ENCODE measurements at places on chromosomes 6 and 20. TPM values are rescaled to one million over a fixed set of nuclear protein-coding genes. Genes with fewer than 3 reads are reported as not detected.

Gene GNAS-AS1
- total RNA-seq: 0.57 TPM

Gene AHI1
- total RNA-seq: 20.5 TPM

Gene C20orf204
- 2.1 TPM for total RNA-seq

Gene ADGRB3
- total RNA-seq: under 0.01 TPM

Gene OLIG3
- not detected for total RNA-seq

Gene SLA2
- total RNA-seq: not detected

Gene EGFL8
- total RNA-seq: 1.2 TPM

Gene PREP
- total RNA-seq: 29.4 TPM

Gene RAB23
- 20.5 TPM for total RNA-seq

Gene C6orf118
- not detected for total RNA-seq

Gene TREM2
- total RNA-seq: not detected

Measured in thoracic aorta endothelial cell (primary cell).